Left forelimb (tissue), 1 donor: ENCODE measurements at places on chromosomes 11 and 22.
A peak's percentile ranks its signal among the peaks of the same experiment; 100 is the strongest.

DNA sequence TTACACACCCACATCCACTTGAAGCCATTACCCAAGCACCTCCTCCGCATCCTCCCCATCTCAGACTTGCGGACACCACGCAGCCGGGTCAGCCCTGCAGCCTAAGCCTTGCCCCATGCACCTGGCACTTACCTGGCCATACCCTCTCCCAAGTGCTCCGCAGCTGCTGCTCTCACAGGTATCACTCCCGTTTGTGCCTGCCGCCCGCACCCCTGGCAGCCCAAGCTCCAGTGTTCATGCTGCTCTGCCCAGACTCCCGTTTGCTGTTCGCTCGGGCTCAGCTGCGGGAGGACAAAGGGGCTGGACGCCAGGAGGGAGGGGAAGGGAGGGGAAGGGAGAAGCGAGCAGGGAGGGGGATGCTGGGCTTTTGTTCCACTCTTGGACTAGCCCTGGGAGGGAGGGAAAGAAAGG is at the start of gene KLHL35:
Gene KLHL35 (minus strand): TSS at position 293 of the 411 bp plus-strand sequence. CDS start 2,574 bp downstream, outside the sequence.
- DNase-seq: no peak

DNA sequence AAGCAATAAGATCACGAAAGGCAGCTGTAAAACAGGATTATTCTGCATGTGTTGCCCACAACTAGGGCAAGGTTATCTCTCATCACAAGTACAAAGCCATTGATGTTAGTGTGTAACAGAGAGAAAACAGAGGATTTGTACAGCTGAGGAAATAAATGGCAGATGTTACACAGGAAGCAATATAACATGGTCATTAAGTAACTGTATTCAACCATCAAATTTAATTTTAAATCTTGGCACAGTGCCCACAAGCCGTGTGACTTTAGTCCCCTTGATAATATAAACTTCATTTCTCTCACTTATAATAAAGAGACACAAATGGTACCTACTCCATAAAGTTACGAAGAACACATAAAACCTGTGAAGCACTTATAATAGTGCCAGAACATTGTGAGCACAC is 17.3 kb downstream of the OR51E2 start:
- DNase-seq: no peak

DNA sequence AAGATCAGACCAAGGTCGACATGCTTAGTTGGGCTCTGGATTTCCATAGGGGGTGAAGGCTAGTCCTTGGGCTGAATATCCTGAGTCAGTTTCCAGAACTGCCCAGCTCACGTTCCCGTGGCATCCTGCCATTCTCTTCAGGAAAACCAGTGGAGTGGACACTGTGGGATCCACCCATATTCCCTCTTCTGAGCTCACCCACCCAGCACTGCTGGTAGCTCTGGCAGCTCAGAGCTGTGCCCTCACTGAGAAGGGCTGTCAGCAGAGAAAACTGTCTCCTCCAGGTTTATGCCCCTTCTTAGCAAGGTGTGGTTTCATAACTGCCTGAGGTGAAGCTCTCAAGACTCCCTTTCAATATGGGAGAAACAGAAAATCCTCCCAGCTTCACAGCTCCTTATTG is 111.7 kb downstream of the GGTLC2 start:
- no peak for DNase-seq

DNA sequence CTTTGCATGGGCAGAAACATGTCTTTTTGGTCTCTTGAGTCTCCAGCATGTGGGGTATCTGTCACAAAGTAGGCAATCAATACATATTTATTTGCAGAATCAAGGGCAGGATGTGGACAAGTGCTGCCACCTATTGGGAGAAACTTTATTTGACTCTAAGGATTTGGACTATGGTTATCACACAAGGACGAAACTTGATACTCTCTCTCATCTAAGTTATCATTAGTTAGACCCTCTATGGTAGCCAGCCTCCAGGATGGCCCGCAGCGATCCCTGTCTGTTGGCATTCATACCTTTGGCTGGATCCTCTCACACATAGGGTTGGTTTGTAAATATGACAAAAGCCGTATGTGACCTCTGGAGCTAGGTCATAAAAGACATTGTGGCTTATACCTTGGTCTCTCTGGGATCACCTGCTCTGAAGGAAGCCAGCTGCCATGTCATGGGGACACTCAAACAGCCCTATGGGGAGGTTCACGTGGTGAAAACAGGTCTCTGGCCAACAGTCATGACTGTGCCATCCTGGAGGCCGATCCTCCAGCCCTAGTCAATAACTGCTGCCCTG is 1.1 kb upstream of the FBXO7 start:
- DNase-seq: no peak

DNA sequence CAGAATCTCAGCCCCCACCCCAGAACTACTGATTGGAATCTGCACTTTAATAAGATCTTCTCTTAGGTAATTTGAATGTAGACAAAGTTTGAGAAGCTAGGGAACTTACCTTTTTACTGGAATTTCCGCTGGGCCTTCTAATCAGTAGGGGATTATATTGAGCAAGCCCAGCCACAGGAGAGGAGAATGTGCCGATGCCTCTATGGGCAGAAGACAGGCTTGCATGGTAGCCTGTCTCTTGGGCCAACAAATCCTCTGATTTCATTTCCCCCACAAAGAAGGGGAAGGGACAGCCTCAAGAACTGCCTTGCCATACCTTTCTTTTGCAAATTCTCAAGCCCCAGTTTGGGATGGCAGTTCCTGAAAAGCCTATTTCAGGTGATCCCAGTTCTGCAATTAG is 163.4 kb upstream of the BDNF start:
- no peak for DNase-seq

DNA sequence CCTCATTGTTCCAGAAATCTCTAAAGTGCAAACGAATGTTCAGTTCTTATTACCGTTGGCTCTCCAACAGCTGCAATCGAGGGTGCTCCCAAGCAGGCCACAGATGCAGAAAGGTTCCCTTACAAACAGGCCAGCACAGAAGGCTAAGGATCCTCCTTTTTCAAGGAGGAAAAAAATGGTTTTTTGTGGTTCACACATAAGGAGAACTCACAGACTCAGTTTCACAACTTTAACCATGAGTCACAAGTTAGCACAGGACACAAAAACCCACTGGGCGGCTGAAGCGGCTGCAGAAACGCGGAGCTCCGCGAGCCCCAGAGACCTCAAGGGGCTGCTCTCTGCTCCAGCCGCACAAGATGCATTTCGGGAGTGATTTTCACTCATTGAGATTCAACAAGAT is 98.2 kb upstream of the PRR5 start:
- DNase-seq: no peak

DNA sequence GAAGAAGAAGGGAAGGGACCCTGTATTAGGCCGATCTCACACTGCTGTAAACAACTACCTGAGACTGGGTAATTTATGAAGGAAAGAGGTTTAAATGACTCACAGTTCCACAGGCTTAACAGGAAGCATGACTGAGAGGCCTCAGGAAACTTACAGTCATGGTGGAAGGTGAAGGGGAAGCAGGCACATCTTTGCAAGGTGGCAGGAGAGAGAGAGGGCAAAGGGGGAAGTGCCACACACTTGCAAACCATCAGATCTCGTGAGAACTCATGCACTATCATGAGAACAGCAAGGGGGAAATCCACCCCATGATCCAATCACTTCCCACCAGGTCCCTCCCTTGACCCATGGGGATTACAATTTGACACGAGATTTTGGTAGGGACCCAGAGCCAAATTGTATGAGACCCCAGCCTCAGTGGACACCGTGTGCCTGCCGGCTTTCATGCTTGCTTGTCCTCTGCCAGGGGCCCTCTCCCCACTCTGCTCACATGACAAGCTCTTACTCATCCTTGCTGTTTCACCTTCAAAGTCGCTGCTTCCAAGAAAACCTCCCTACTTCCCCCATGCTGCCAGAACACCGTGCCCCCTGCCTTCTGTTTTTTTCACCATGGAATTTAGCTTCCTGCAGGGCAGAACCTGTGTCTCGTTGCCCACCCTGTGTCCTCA is 23.3 kb upstream of the PPFIA1 start:
- DNase-seq: no peak

DNA sequence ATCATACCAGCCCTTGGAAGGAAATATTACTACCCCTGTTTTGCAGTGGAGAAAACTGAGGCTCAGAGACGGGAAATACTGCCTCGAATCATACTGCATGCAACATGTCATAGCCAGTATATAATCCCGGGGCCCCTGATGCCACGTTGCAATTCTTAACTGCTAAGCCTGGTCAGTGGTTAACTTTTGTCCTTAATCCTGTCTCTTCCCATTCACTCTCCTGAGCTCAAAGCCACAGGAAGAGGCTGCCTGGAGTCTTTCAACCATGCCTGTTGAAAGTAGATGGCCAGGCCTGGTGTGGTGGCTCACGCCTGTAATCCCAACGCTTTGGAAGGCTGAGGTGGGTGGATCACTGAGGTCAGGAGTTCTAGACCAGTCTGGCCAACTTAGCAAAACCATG is 166.6 kb downstream of the MIAT start:
- no peak for DNase-seq

DNA sequence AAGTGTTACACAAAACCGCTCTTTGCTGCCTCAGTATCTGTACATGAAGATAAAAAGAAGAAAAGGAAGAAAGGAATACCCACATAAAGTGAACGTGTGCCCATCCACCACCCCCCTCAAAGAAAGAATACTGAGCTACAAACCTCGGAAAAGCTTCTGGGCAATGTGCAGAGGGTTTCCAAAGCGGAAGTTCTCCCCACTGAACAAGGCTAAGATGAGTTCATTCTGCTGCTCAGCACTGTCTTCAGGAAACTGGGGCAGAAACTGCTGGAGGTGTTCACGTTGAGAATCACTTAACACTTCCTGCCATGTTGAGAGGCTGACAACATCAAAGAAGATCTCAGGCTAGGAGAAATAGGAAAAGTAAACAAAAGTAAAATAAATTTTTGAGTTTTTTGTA is 6.9 kb downstream of the NFRKB start:
- DNase-seq: no peak

DNA sequence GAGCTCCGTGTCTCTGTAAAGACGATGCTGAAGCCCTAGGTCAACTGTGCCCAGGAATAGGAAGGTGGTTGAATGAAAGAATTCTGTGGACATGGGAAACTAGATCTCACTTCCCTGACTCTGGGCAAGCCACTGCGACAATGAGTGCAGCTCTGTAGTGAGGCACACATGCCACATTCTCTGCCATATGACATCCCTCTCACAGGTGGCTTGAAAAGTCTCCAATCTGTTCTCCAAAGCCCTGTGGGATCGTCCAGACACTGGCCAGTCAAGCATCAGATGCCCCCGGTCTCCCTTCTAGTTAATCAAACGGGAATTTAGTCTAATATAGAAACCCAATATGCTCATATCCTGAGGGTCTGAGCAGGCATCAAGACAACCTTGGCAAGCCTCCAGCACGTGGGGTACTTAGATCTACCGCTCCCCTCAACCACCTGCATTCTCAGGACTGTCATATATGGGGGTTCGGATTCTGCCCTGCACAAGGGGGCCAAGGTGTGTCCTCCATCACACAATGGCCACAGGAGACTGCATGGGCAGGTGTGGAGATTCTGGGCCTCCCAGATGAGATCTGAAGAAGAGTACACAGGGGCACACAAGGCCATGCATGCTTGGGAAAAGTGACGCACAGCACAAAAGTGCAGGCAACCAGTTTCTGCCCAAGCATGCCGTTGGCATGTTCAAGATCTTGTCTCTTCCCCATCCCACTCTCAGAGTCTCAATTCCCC is 11.9 kb downstream of the DKK3 start:
- no peak for DNase-seq

- DNase-seq: peak; percentile 59
Observed at GRCh38 chr11:2100361-2101170, 38.6 kb downstream of the IGF2 start.

- DNase-seq: no peak
Observed at GRCh38 chr22:32546496-32546895, 71.9 kb downstream of the FBXO7 start.

DNA sequence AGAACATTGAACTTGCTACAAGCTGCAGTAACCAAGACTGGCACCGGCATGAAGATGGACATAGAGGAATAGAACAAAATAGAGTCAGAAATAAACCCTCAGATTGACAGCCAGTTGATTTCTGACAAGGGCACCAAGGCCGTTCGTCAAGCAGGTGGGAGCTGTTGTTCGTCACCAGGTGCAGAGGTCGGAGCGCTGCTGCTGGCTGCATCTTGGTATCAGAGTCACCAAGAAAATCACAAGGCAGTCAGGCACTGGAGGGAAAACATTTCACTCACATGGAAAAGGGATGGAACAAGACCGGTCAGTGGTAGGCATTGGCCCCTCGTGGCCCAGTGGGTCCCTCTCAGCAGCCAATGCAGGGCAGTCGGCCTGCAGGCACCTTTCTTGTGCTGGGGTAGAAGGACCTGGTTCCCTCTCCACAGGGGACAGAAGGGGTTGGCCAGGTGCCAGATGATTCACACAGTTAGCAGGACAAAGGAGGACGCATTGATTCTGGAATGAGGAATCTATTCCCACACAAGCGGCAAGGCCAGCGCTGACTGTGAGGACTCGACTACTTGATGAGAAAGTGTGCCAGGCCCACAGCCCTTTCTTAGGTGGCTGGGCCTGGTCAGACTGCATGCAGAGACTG is 115.8 kb upstream of the FGF3 start:
- DNase-seq: no peak

- no peak for DNase-seq
Observed at GRCh38 chr22:31651664-31652063, 10.4 kb downstream of the PISD start.

DNA sequence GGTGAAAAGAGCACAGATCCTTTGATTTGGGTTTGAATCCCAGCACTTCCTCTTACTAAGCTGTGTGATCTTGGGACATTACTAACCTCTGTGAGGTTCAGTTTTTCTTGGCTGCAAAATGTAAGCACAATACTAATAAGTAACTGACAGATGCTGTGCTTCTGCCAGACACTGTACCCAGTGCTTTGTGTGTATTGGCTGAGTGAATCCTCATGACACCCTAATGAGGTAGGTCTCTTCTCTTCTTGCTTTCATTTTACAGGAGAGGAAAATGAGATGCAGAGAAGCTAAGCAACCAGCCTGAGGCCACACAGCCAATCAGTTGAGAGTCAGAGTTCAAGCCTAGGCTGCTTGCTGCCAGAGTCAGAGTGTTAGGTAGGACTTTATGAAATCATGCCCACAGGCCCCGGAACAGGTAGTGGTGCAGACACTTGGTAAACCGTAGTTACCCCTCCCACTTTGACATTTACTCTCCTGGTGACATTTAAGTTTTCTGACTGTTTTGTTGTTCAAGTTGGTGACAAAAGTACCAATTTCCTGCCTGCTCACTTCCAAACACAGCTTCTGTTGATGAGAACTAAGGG is 21.2 kb downstream of the PTPRJ start:
- DNase-seq: no peak

- no peak for DNase-seq
Observed at GRCh38 chr22:19430890-19431541, 517 bp downstream of the HIRA start.
